ENCODE measurements at places on chromosomes 5 and 9. TPM values are rescaled to one million over a fixed set of nuclear protein-coding genes. Genes with fewer than 3 reads are reported as not detected.

Gene TLX3
- not detected for total RNA-seq

Gene IFNB1
- total RNA-seq = not detected

Gene ZDHHC11
- total RNA-seq = 2.4 TPM

Gene FBXW2
- 31.5 TPM for total RNA-seq

Gene PLAC8L1
- total RNA-seq = not detected

Gene SOX30
- total RNA-seq = not detected

Gene EFCAB9
- not detected for total RNA-seq

Gene FOXD1
- 23.6 TPM for total RNA-seq

Gene TAF9
- 64.9 TPM for total RNA-seq

Gene SHOC1
- total RNA-seq = 0.14 TPM

Gene FOXD4L5
- total RNA-seq = not detected

Gene SRA1
- total RNA-seq = 42.0 TPM

Gene IGFBPL1
- 0.43 TPM for total RNA-seq

Gene GABRA1
- total RNA-seq = not detected

Gene SEMA4D
- total RNA-seq = not detected

Gene TTLL11
- 6.1 TPM for total RNA-seq

Gene FRMPD1
- not detected for total RNA-seq

Gene EPB41L4B
- total RNA-seq = 0.14 TPM

Gene GRIA1
- total RNA-seq = 0.22 TPM

Gene NR5A1
- total RNA-seq = not detected

Gene ZBED3
- 0.29 TPM for total RNA-seq

Gene CARD6
- 11.6 TPM for total RNA-seq

Gene PCDHGA6
- total RNA-seq = 4.8 TPM

Gene ADAM19
- 479 TPM for total RNA-seq

All from placental pericyte (primary cell).